ENCODE measurements at places on chromosomes 11 and 22.

DNA sequence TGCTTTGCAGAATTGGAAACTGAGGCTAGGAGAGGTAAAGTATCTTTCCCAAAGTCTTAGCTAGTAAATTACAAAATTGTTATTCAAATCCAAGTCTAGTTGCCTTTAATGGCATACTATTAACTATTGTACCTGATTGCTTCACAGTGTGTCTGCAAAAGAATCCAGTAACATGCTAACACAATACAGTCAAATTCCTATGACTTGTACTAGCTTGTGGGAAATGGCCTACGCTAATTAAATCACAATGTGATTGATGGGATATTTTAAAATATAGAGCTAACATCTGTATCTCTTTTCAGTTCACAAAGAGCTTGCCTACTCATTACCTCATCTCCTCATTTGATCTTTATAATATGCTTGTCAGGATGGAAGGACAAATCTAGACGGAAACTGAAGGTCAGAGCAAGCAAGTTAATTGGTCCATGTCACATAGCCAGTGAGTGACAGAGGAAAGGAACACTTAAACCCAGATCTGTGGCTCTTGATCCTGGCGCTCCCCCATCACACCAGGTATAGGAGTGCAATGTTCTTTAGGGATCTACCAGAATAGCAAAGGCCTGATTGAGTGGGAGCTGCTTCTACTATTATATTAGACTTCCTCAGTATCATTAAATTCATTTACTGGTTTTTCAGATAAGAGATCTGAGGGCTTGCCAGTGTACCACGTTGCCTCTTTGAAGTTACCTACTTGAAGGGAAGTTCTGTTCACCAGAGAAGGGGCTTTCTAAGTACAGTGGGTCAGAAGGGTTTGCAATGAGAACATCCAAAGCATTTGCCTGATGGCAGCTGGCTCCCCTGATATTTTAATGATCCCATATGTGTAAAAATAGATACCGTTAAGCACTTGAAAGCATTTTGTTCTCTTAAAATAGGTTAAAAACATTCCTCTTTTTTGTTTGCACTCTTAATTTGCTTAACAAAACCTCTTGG lies 213.6 kb upstream of the SESN3 start:
- DNase-seq, result no peak

DNA sequence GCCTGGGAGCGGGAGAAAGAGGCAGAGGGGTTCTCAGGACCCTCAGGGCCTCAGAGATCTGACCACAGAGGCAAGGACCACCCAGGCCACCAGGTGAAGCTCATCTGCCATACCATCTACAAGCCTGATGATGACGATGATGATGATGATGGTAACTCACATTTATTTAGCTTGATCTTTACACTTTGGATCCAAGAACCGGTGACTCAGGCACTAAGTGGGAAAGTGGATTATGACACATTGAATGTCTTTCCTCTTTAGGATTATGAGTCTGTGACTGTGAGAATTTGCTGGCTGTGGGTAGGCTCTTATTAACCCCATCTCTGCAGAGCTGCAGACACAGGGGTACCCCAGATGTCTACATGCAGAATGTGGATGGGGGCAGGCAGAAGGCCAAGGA lies 110.3 kb downstream of the DSCAML1 start:
- no peak for DNase-seq

GRCh38 chr11:123122341-123122740 lies 60.4 kb upstream of the HSPA8 start:
- DNase-seq, result no peak

DNA sequence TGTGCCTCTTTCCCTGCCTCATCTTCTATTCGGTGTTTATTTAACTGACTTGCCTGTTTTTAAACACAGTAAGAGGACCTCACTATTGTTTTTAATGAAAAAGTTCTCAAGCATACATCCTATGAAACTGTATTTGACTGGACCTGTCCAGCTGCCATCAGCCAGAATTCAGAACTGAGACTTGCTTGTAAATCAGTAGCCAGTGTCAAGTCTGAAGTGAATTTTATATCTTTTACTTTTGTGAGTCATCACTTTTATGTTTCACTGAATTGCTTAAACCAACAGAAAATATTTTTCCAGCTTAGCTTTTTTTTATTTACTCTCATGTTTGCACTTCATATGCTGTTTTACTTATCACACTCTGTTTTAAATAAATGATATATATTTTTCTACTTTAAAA lies 88.3 kb downstream of the LUZP2 start:
- no peak for DNase-seq

DNA sequence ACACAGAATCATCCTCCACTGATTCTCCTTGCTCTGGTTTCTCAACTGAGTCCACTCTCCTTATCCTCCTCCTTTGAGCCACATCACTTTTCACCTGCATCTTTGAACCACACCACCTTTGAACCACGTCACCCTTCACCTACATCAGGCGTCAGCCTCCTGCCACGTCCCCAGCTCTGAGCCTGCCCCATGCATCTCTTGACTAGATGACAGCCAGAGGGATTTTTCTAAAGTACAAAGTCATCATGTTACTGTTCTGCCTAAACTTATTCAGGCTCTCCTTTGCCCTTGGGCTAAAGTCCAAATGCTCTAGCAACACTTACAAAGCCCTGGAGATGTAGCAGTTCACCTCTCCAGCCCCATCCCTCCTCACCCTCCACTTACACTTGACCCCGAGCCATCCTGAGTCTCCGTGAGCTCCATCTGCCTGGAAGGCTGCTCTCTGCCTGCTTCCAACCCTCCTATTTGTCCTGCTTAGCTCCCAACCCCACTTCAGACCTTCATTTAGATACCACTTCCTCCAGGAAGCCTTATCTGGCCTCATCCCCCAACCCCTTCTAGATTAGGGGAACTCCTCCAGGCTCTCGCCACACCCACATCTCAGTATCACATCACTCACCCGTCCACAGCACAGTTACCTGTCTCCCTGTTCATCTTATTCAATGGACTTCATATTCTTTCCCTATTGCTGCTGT lies 3.7 kb upstream of the MS4A10 start:
- DNase-seq, result no peak

- DNase-seq, result no peak
Observed at GRCh38 chr22:26709617-26710390, 52.4 kb downstream of the MIAT start.

- DNase-seq, result no peak
Observed at GRCh38 chr11:89321401-89321800, 143.7 kb downstream of the TYR start.

DNA sequence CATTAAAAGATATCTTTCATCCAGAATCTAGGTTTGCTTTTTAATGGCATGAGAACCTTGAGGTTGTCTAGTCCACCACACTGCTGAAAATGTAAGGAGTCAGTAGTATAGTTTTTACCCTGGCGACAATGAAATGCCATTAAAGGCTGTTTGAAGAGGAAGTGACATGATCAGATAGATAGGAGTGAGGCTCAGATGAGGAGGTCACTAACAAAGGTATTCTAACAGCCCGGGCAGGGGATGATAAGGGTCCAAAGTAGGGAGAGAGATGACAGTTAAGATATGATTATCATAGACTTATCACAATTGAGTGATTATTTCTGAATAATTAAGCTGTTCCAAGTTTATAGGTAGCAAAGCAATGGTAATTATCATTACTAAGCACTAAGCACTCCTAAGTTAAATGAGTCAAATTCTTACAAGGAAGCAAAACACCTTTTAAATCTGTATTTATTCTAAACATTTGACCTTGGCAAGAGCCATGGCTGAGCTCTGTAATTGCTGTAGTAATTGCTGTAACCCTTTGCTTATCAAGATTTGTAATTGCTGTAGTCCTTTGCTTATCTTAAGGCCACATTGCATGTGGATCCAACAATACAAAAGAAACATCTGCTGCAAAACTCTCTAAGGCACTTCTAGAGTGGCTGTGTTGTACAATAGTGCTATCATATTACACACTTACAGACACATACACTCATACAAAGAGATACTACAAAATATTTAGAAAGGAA lies 92.6 kb downstream of the ENTHD1 start:
- DNase-seq, result no peak

DNA sequence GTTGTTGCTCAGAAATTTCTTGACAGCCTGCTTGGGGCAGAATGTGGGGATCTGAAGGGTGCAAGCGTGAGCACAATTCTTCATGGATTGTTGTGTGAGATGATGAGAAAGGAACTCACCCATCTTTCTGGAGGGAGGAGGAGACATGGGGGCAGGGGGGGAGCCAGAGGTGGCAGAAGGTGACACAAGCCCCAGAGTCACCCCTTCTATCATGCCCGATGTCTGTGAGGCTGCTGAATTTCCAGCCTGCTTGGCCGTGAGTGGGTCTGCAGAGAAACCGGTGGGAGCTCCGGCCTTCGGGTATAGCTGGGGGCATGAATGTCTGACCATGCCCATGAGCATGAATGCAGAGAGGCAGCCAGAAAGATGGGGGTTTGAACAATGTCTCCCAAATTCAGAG lies 870.7 kb downstream of the TBC1D22A start:
- no peak for DNase-seq

DNA sequence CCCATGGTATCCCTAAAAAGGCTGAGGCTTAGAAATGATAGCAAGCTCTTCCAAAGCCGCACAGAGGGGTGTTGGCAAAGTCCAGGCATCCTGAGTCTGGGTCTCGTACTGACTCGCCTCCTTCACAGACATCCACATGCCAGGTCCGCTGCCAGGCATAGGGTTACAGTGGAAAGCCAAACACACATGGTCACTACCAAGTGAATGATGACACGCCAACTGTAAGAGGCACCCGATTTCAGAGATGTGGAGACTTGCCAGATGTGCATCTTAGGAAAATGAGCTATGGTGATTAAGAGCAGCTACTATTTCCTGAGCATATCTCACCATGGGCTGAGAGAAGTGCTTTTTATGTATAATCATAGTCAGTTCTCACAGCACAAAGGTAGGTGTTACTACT lies 314.9 kb downstream of the MIAT start:
- DNase-seq, result no peak

DNA sequence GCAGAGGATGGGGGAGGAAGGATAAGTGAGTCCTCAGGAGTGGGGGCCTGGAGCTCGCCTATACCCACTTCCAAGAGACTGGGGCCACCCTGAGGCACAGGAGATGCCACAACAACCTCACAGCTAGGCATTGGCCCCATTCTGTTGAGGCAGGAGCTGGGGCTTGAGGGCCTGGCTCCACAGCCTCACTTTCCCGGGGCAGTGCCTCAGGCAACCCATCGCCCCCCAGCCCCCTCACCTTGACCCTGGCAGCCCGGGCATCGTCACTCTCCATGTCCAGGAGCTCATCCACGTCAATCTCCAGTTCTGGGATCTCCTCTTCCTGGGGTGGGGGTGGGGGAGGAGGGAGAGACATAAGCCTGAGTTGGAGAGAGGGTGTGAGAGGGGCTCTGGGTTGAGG lies 1.8 kb downstream of the PPP1R14B start:
- no peak for DNase-seq

DNA sequence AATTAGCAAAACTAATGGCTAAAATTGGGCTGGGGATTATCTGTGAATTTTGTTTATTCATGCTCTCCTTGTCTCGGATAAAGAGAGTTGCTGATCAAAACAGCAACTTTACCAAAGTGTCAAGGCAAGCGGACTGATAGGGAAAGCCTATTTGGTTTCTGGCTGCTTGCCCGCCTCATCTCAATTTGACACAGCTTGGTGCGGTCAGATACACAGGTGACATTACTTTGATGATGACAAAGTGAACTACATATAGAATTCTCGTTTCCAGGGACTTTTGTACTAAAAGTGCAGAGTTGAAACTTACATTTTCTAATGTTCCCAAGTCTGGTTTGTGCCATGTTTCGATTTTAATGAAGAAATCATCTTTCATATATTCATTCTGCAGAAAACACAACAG lies 22.8 kb downstream of the PITPNB start:
- DNase-seq, result no peak

GRCh38 chr22:32916025-32916424 lies 114.5 kb downstream of the TIMP3 start:
- no peak for DNase-seq

- no peak for DNase-seq
Observed at GRCh38 chr11:106202935-106203620, 125.6 kb downstream of the AASDHPPT start.

DNA sequence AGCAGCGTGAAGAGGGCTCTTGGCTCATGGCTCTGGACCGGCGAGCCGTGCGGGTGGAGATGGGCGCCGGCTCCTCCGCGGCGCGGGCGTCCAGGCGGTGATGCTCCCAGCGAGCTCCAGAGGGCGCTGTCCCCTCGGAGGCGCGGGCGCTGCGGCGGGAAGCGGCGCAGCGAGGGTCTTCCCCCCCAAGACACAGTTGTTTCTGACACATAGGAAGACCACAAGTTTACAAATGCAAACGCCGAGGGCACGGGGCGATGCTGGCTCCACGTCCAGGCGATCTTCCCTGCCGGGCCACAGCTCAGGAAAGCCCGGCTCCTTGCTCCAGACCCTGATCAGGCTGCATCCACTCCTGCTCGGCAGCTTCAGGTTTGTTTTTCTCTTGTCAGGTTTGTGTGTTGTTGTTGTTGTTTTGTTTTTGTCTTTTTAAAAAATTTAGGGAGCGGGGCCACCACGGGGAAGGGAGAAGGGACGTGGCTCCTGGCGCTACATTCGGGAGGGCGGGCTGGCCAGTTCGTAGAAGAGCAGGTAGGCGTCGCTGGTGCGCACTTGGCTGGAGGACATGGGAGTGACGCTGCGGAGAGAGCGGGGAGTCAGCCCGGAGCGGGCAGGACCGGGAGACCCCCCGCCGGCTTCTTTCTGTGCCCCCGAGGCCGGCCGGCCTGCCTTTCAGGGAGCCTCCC lies 10.0 kb upstream of the MFRP start:
- peak; percentile 79 for DNase-seq

DNA sequence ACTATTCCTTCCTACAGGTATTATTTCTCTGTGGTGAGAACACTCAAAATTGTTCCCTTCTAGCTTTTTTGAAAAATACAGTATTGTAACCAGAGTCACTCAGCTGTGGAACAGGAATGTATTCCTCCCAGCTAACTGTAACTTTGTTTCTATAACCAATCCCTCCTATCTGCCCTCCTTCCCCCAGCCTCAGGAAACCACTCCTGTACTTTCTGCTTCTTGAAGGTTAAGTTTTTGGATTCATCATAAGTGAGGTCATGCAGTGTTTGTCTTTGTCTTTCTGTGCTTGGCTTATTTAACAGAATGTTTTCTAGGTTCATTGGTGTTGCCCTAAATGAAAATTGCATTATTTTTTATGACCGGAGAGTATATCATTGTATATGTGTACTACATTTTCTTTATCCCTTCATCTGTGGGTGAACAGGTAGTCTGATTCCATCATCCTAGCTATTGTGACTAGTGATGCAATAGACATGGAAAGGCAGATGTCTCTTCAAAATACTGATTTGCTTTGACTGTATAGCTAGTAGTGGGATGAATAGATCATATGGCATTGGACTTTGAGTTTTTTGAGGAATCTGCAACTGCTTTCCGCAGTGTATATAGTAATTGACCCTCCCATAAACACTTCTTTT lies 112.9 kb upstream of the GRK3 start:
- no peak for DNase-seq

GRCh38 chr11:122671400-122671891 lies 15.9 kb downstream of the UBASH3B start:
- no peak for DNase-seq

GRCh38 chr11:25958045-25958444 lies 373.9 kb upstream of the ANO3 start:
- no peak for DNase-seq

DNA sequence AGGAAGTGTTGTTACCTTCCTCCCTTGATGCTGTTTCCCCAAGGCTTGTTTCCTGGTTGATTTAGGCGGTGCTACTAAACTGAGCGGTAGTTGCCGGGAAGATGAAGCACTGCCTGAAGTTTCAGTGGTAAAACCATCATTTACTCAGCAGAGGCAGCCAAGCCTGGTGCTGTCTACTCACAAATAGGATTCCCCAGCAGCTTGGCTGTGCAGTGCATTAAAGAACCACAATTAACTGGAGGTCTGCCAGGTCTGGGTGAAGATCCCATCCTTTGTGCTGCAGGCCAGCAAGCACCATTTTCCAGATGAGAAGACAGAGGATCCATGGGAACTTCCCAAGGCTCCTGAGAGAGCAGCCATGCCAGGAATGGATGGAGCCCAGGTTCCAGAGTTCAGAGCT lies 231.9 kb upstream of the E2F8 start:
- no peak for DNase-seq
